Activated naive CD4-positive, alpha-beta T cell (primary cell): ENCODE measurements at places on chromosomes 6 and 20.

- no peak for DNase-seq
Observed at GRCh38 chr6:112223070-112223861, 31.1 kb downstream of the LAMA4 start.

DNA sequence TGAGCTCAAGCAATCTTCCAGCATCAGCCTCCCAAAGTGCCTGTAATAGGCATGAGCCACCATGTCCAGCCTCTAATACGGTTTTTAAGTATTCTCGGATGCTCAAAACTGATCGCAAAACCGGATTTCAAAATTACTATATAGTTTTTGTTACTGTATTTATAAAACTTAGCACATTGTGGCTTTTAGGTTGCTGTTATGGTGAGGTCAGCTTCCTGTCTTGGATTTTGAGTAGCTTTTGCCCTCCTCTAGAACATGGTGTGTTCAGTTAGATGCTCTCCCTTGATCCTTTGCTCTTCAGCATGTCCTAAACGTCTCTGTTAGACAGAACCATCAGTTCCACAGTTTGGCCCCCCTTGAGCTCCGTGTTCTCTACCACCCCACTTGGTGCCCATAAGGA, 96.2 kb downstream of the RPP40 start:
- DNase-seq, result no peak

DNA sequence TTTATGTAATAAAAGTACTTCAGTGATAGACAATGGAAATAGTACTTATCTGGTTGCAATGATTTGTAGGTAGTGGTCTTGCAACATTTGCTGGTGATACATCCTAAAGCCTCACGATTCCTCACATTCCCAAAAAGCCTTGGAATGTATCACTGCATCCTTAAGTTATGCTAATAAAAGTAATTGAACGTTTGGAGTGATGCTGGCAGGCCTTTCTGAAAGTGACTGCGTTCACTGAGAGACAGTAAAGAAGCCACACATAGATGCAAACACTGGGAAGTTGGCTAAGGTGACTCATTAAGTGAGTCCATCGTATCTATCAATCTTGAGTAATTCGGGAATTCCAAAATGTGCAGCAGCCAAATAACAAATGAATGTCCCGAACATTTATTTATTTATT, 444.1 kb upstream of the SOX4 start:
- no peak for DNase-seq

- DNase-seq, result no peak
Observed at GRCh38 chr6:14038467-14039437, 78.8 kb upstream of the CD83 start.

DNA sequence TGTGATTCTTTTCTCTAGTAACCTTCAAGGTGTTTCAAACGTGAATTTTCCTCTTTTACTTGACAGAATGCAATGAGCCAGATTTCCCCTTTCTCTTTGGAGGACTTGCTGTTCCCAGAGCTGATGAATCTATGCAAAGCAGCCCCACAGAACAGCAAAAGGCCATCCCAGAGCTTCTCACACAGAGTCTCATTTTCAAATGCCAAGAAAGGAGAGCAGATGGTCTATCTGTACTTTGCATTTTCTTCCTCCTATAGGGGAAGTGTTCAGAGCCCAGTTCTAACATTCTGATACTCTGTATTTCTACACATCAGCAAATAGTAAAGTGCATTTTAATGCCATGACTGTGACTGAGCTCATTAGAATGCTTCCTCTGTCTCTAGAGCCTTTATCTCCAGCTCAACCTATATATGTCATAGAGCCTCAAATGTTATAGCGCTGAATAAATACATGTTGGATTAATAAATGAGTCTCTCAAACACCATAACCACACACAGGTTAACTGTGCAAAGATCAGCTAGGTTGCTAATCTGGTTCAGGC, 81.8 kb upstream of the EYA4 start:
- DNase-seq, result no peak

DNA sequence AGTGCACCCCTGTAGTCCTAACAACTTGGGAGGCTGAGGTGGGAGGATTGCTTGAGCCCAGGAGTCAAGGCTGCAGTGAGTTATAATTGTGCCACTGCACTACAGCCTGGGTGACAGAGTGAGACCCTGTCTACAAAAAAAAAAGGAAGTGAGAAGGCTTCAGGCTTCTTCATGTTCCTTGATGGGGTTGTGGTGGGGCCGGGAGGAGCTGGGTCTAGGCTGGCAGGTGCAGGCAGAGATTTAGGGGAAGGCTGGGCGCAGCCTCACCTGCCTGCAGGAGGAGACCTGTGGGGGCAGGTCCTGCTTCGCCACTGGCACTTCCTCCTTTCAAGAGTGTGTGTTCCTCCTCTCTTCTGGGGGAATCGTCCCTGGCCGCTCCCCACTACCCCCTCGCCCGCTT, 63.9 kb downstream of the CHMP4B start:
- DNase-seq, result no peak

GRCh38 chr6:155077331-155077730, 82.2 kb downstream of the TIAM2 start:
- DNase-seq, result no peak

DNA sequence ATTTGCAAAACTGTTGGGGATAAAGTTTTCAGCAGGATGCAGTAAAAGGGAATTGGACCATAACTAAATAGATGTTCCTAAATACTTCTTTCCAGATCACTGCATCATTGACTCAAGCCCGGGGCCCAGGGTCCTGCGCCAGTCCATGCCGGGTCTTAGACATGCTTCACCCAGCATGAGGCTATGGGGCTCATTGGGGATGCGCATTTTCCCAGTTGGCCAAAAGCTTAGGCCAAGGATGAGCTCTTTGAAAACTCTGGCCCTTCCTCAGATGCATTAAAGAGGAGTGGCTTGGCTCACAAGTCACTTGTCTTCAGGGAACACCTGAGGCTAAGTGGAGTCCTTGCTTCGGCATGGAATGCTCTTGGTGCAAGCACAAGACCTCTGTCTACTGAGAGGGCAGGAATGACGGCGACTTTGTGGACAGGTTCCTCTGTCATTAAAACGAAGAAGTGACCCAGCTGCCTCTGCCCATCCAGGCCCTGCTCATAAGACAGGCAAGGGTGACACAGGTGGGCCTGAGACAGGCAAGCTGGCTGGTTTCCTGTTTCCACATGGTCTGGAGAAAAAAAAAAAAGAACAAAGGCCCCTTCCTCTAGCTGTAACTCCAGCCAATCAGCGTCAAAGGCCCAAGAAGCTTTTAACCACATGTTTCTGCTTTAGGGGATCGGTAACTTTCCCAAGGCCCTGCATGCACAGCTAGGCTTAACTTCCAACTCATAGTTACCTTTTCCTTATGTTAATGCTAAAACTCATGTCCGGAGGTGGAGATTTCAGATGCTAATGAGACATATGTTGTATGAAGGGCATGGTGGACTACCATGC, 81.4 kb upstream of the CDH4 start:
- DNase-seq, result no peak

DNA sequence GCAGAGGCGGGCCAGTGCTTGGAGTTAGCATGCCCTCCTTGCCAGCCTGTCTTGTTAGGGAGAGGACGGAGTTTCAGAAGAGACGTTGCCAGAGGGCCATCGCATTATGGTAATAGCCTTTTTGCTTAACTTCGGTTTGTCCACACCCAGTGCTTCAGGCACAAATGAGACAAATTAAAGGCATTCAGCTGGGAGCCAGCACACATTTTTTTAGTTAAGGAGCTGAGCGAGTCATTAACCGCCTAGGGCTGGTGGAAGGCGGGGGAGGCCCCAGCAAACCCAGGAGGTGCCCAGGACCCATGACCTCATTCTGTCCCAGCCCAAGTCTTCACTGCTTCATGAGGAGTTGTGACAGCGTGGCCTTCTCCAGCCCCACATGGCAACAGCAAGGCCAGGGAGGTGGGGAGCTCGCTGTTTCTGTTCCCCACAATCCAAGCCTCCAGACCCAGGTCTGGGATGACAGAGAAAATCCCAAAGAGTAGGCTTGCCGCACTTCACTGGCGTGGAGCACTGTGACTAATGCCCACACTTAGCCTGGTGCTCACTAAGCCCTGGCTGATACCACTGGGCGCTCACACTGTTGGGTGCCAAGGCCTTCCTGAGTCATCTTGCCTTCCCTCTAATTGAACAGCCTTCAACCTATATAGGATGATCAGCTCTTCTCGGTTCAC, 237.1 kb downstream of the ANKRD60 start:
- DNase-seq, result no peak

- DNase-seq, result peak; percentile 10
Observed at GRCh38 chr6:7243179-7243981, 69.6 kb downstream of the SSR1 start.

- no peak for DNase-seq
Observed at GRCh38 chr6:142913036-142913510, 31.9 kb downstream of the HIVEP2 start.

GRCh38 chr20:16672299-16672698, 57.5 kb upstream of the SNRPB2 start:
- DNase-seq, result no peak

DNA sequence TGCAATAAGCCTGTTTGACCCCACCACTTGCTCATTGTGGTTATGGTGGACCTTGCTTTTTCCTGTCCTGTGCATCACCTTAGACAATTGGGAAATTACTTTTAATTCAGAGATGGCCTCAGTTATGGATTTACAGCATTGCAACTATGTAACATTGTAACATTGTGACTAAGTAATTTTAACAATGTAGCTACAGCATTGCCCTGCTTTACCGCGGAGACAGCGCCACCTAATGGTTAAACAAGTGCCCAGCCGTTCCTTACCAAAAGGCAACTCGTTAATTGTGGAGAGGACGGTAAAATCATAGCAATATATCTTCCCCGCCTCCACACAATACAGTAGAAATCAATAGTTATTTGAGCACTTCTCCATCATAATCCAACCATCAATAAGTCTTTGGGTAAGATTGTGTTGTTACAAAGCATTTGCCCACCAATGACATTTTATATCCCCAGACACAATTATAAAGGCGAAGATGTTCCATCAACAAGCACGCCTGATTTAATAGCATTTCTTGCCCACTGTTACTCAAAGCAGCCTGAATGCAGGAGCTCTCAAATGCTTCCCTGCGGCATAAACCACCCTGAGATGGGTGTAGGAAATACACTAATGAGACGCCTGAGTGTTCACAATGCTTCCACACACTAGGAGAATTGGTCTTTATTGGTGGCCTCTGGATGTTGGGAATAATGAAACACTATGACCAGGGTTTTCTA, 93.7 kb downstream of the PROKR2 start:
- DNase-seq, result no peak

- DNase-seq, result no peak
Observed at GRCh38 chr20:50317609-50318008, 127.0 kb downstream of the CEBPB start.

DNA sequence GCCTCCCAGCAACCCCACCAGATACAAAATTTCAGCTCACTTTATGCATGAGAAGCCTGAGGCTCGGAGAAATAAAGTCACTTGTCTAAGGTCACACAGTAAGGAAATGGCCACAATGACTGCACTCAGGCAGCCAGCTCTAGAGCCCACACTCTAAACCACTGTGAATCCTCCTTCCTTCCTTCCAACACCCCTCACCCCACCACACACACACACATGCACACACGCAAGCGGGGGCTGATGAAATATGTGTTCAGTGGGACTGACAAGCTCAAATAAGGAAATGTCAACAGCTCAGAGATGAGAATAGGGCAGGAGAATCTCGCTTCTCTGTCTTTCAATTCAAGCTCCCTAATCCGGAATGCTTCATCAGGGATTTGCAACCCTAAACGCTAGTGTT, 6.0 kb upstream of the BPIFA1 start:
- DNase-seq, result no peak

DNA sequence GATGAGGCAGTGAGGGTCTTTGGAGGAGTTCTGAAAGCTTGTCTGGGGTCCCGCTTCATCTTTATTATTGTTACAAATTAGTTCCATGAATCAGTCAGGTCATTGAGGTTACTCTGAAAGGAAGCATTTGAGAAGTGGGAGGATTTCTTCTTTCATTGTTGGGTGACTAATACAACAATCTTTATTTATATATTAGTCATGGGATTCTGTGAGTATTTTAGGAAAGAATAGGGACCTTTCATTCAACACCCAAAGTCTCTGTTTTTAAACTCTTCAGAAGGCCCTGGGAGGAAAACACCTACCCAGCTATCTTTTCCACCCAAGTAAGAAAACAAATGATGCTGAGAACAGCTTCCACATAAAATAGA, 98.3 kb downstream of the SOD2 start:
- no peak for DNase-seq

GRCh38 chr20:46482864-46483263, 30.5 kb downstream of the ZNF334 start:
- no peak for DNase-seq

- DNase-seq, result no peak
Observed at GRCh38 chr20:2002365-2002764, 8.5 kb upstream of the PDYN start.

GRCh38 chr6:293193-294174, 1.2 kb downstream of the DUSP22 start:
- DNase-seq, result no peak

GRCh38 chr6:143937668-143937970, 70.4 kb downstream of the PLAGL1 start:
- no peak for DNase-seq

DNA sequence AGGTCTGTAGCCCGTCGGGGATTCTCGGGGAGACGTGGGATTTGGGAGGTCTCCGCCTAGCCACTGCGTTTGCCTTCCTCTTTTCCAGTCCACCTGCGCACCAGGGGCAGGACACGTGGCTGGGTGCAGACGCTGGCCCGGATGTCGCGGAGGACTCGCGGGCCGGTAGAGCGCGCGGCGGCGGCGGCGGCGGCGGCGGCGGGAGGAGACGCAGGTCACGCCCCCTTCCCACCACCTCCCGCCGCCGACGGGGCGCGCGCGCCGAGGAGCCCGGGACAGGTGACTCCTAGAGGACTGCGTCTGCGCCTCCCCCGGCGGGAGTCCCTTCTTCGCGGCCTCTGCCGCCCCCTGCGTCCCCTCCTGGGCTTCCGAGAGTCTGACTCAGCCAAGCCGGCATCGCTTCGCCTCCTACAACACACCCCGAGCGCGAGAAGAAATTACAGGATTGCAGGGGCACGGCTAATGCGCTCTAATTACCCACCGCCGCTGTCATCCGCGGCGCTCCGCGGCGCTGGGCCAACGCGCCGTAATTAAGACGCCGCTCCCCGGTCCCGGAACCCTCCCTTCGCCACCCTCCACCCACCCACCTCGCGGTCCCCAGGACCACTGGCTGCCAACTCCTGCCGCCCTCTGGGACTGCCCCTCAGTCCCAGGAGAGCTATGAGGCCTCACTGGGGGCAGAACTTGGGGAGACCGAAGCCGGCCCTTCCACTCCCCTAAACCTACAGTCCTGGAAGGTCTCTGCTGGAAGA, 124.5 kb downstream of the MRPL14 start:
- peak; percentile 40 for DNase-seq

DNA sequence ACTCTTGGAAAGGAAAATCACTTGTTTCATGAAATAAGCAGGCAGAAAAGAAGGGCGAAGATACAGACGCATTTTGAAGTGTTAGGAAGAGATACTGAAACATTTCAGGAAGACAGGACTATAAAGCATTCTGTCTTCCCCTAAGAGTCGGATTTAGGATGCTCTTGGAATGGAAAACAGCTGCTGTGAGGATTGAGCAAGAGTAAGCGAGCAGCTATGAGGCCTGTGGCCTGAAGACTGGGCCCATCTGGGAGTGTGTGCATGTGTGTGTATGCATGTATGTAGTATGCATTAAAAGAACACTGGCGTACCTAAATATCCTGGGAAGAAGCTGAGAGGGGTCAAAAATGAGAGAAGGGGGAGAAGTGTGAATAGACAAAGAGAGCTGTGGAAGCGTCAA, 83.6 kb downstream of the SIM1 start:
- no peak for DNase-seq

GRCh38 chr6:14070457-14070856, 47.1 kb upstream of the CD83 start:
- no peak for DNase-seq

GRCh38 chr6:12126051-12126450, 113.9 kb downstream of the HIVEP1 start:
- DNase-seq, result no peak
